HAP-1 (cell line): ENCODE measurements at places on chromosomes 1 and 21.

DNA sequence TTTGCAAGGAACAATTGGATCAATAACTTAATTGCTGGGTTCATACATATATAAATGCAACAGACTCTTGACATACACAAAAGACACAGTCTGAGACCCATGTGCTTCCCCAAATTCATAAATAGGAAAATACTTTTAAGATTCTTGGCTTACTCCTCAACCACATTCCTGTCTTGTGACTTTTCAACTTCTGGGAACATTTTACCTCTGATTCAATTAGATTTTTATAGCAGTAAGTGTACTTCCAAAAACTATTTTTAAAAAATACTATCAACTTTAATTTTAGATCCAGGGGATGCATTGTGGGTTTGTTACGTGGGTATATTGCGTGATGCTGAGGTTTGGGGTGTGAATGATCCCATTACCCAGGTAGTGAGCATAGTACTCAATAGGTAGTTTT, 406.7 kb downstream of the RPS6KC1 start:
- no peak for DNase-seq

GRCh38 chr1:44276901-44277300, 63.6 kb downstream of the DMAP1 start:
- no peak for DNase-seq

DNA sequence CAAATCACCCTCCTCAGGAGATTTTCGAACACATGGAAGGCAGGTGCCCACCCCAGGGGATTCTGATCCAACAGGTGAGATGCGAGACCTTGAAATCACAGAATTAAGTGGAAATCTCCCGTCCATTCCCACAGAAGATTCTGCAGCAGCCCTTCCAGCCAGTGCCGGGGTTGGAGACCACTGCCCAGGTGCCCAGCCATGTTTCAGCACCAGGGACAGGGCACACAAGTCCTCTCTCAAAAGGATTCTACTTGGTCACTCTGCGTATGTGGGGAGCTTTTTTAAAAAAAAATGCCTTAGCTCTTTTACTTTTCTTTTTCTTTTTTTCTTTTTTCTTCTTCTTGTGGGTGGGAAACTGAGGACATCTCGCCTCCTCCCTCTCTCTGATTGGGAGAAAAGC, 80.7 kb downstream of the VWA5B1 start:
- DNase-seq: no peak

GRCh38 chr1:113608399-113608798, 150.9 kb downstream of the PHTF1 start:
- DNase-seq: no peak

GRCh38 chr1:172821609-172822274, 162.8 kb downstream of the FASLG start:
- DNase-seq: no peak

GRCh38 chr1:224256640-224257039, 73.3 kb downstream of the NVL start:
- no peak for DNase-seq

GRCh38 chr21:24658026-24658425, 949.3 kb downstream of the MRPL39 start:
- no peak for DNase-seq

GRCh38 chr1:244254467-244254866, 197.2 kb downstream of the ADSS2 start:
- no peak for DNase-seq

- no peak for DNase-seq
These were observed 152.9 kb downstream of the ATP6V1G3 start for GRCh38 chr1:198387587-198387986.

DNA sequence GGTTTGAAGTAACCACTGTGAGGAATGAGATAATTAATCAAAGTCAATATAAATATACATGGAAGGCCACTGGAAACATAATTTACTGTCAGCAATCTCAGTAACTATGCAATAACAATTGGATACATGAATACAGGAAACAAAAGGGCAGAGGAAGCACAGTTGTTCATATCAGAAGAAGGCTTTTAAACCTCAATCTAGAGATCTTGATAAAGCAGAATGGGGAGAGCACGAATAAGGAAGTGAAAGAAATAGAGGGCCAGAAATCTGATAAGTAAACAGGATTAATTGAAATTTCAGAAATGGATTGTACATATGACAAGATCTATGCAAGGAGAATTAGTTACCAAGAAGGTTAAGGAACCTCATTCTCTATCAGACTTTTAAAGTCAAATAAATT, 93.0 kb downstream of the EVI5 start:
- no peak for DNase-seq

GRCh38 chr1:14725238-14725637, 126.8 kb downstream of the KAZN start:
- DNase-seq: no peak

DNA sequence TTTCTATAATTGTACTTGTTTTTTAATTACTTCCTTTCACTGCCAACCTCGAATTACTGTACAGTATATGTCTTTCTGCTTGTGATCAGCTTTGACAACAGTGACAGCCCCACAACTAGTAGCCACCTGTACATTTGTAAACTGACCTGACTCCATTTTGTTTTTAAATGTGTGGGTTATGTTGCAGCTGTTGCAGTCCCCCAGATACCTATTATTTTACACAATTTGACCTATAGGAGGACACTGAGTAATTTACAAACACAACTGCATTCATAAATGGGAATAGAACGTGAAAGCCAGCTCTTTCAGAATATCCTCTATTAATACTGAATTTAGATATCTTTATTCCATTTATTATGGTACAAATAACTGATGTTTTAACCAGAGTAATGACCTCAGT, 2.5 kb upstream of the VAMP3 start:
- DNase-seq: no peak

DNA sequence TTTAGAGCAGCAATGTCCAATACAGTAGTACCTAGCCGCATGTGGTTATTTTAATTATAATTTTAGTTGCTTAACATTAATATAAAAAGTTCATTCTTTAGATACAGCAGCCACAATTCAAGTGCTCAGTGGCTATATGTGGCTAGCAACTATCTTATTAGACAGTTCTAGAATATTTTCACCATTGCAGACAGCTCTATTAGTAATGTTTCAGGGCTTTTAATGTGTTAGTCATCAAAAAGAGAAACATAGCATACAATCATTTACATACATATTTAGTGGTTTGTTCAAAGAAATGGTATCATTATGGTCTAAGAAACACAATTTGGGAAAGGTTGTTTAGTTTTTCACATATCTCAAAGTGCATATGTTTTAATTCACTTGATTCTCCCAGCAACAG, 66.6 kb upstream of the DYNLT5 start:
- DNase-seq: no peak

DNA sequence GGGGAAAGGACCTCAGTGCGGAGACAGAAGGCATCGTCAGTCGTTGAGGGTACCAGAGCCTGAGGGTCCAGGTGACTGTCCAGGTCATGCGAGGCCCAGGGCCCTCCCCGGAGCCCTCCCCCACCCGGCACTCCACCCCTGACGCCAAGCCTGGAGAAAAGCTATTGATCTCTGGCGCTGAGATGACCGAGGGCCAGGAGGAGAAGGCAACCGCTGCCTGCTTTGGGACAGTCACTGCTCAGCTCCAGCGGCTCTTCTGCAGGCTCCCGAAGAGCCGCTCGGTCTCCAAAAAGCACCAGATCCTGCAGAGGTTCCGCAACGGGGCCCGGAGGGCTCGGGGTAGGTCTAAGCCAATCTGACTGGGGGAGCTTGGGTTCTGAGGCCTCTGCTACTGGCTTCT, 10.9 kb downstream of the RASSF5 start:
- no peak for DNase-seq

GRCh38 chr1:162206300-162206699, 136.8 kb downstream of the NOS1AP start:
- no peak for DNase-seq

- DNase-seq: no peak
These were observed 8.2 kb upstream of the MAGOH start for GRCh38 chr1:53246261-53247134.
